Skin of body (tissue), 3 donors: ENCODE measurements at places on chromosomes 4 and X.

GRCh38 chr4:122156819-122157218, 4.7 kb downstream of the BLTP1 start:
- DNase-seq: no peak

GRCh38 chr4:59712470-59712869, 1487.7 kb upstream of the ADGRL3 start:
- no peak for DNase-seq

DNA sequence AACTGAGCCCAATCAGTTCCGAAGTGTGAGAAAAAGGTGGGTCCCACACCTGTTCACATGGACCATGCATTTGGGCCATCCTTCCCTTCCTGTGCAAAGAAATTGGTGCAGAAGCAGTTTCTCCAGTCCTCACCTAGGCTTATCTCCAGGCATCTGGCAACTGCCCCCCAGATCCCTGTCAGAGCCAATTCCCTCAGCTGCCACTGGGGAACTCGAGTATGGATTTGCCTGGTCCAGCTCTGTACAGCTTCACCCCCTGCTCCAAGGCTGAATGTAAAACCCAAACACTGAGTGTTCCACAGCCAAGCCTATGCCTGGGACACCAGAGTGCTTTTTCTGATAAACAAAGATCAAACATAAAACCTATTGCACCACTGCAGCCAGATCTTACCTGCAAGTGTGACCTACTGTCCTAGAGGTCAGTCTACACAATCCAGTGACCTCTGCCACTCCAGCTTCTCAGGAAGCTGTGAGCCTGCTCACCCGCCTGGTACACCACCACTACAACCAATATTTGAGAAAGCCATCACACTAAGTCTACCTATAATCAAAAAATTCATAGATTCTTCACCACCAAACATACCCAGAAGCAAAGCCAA, 136.4 kb downstream of the STPG2 start:
- DNase-seq: no peak

GRCh38 chr4:25760518-25761157, 102.2 kb downstream of the SEL1L3 start:
- DNase-seq: no peak

GRCh38 chr4:107275225-107275624, 239.1 kb upstream of the DKK2 start:
- no peak for DNase-seq

DNA sequence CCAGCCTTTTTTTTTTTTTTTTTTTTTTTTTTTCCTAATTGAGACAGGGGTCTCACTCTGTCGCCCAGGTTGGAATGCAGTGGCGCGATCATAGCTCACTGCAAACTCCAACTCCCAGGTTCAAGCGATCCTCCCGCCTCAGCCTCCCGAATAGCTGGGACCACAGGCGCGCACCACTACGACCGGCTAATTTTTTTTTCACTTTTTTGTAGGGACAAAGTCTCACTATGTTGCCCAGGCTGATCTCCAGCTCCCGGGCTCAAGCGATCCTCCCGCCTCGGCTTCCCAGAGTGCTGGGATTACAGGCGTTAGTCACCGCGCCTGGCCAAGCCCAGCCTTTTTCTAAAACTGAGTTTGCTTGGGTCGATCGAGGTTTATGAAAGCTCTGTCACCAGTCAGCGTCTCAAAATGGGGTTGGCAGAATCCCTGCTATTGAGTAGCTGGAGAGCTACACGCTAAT, 1.3 kb upstream of the OTUD5 start:
- no peak for DNase-seq

GRCh38 chrX:129772796-129773431, 6.8 kb upstream of the SASH3 start:
- DNase-seq: no peak

GRCh38 chr4:6663596-6664393, 23.3 kb downstream of the MRFAP1 start:
- DNase-seq: no peak

- DNase-seq: no peak
Observed at GRCh38 chr4:165439981-165440380, 61.2 kb downstream of the CPE start.

GRCh38 chr4:112860830-112861690, 188.4 kb upstream of the ANK2 start:
- no peak for DNase-seq

DNA sequence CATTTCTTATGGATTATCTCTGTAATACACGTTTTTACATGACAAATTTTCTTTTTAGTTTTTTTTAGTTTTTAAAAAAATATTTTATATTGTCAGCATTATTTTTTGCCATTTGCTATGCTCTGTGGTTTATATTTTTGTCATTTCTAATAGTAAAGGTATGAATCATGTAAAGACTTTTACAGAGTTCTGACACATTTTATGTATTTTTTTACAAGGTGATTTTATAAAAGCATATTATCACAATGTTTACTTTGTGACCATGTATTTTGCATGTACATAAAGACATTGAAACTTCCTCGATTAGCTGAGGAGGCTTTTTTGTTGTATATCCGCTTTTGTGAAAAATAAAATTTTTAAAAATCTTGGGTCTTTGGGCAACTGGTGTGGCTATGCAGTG, 1705.1 kb downstream of the PCDH7 start:
- DNase-seq: no peak

GRCh38 chr4:122928930-122929329, 6.5 kb upstream of the NUDT6 start:
- DNase-seq: no peak

GRCh38 chr4:98485816-98486345, 172.5 kb downstream of the TSPAN5 start:
- DNase-seq: no peak

GRCh38 chrX:12802741-12803140, 11.5 kb downstream of the PRPS2 start:
- no peak for DNase-seq

GRCh38 chr4:185914583-185915199, 102.7 kb upstream of the SORBS2 start:
- DNase-seq: no peak

DNA sequence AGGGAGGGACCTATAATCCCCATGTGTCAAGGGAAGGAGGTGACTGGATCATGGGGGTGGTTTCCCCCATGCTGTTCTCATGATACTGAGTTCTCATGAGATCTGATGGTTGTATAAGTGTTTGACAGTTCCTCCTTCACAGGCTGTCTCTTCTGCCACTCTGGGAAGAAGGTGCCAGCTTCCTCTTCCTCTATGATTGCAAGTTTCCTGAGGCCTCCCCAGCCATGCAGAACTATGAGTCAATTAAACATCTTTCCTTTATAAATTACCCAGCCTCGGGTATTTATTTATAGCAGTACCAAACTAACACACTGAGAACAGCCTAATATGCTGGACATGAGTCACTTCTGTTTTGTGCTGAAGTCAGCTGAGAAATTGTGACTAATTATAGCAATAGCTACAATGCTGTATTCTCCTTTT, 656.9 kb upstream of the CPEB2 start:
- DNase-seq: no peak

GRCh38 chr4:10072420-10073017, 44.1 kb downstream of the WDR1 start:
- no peak for DNase-seq

DNA sequence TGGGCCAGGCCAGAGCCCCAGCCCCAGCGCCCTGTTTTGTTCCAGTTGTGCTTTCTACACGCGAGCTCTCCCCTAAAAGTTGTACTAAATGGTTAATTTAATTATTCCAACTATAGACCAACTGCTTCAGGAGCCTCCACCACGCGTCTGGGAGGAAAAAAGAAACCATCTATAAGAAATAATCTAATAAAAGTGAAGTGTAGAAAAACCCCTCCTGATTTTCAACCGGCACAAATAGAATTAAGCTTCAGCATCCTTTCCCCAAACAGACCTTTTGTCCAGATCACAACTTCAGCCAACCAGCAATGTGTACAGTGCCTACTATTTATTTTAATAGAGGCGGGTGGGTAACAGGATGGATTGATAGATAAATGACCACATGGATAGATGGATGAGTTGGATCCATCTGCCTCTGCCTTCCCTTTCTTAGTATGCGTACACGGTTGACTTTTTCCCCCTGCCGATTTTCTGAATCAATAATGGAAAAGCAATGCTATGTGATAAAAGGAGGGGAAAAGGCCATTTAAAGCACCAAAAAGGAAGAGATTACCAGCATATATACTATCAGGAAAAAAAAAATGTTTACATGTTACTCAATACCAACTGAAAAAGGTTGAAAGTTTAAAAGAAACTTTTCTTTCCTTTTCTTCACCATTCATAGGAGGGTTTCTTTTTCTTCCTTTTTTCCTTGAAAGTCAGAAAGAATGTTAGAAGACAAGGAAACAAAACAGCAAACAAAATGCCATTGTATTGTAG, 3.7 kb upstream of the PHOX2B start:
- DNase-seq: no peak

DNA sequence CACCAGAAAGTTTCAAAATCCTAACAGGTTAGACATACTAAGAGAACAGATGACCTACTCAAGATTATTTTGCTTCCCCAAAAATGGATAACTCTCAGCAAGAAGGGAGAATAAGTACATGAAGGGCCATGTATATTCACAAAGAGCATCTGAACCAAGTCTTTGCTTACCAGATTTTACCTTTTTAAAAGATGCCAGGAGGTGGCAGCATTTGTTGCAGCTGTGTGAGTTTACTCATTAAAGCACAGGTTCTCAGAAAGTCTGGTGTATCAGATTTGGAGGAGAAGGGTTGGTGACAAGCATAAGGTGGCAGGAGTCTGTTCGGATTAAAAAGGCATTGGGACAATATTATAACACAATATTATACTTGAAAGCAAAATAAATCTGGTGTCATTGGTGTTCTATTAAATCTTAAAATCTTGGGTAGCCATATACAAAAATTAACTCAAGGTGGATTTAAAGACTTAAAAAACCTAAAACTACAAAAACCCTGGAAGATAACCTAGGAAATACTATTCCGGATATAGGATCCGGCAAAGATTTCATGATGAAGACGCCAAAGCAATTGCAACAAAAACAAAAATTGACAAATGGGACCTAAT, 51.3 kb upstream of the NFKB1 start:
- DNase-seq: peak; percentile 20

DNA sequence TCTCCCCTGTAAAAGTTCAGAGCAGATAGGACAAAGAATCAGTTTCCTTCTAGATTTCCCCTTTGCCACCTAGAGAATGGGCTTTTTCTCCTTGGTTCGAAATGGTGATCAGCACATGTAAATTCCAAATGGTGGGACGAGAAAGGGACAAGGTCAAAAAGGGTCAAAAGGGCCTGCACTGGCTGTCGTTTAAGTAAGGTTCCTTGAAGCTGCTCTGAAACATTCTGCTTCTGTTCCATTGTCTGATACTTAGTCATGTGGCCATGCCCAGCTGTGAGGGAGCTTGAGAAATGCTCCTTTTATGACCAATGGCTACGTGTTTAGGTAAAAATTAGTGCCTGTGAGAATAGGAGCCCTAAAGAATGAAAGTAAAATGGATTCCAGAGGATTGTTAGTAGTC, 165.9 kb upstream of the CENPE start:
- DNase-seq: no peak

GRCh38 chr4:145557720-145558119, 61.5 kb upstream of the MMAA start:
- DNase-seq: peak; percentile 29

DNA sequence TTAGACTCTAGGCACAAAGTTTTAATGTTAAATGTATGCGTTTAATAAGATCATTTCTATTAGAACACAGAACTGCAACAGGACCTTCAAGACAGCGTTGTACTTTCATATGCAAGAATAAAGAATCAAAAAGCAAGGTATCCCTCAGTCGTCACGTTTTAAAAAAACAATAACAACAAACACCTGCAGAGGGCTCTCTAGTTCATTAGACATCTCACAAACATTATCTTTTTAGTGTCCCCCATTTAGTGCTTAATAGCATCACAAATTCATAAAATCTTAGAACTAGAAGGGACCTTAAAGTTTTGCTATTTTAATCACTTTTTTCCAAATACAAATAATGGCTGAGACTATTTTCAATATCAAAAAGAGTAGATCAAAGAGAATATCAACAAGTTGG, 236.6 kb downstream of the DCHS2 start:
- no peak for DNase-seq

DNA sequence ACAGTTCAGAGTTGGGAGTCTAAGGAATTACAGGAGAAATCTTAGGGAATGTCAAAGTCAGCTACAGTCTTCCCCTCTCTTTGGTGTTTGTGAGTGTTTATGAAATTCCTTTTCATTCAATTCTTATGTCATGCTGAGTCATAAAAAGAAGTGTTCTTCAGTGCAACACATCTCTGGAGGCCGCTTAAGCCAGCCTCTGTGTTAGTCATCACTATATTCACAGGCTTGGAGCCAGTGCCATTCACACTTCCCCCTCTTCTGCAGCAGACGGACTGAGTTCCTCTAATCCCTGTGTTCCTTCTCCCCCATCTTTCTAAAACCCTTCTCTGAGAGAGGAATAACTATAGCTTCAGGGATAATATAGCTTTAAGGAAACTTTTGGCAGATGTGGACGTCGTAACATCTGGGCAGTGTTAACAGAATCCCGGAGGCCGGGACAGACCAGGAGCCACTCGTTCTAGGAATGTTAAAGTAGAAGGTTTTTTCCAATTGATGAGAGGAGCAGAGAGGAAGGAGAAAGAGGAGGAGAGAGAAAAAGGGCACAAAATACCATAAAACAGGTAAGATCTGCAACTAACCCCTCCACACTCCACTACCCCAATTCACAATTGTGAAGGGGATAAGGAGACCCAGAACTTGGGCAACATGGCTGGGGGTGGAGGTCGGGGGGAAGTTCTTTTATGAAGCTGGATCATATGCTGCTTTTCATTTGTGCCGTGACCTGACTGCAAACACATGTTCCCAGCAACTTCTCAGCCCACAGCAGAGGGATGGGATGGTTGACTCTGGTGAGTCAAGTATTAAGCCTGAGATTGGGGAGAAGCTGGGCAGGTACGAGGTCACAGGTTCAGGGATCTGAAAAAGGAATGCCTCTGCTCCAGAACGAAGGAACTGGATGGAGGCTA, at the start of gene SRPX2:
Gene SRPX2, plus strand, starts transcription at position 244 of the 905 bp plus-strand sequence. CDS start 2,124 bp downstream, outside the sequence.
- DNase-seq: peak; percentile 77

DNA sequence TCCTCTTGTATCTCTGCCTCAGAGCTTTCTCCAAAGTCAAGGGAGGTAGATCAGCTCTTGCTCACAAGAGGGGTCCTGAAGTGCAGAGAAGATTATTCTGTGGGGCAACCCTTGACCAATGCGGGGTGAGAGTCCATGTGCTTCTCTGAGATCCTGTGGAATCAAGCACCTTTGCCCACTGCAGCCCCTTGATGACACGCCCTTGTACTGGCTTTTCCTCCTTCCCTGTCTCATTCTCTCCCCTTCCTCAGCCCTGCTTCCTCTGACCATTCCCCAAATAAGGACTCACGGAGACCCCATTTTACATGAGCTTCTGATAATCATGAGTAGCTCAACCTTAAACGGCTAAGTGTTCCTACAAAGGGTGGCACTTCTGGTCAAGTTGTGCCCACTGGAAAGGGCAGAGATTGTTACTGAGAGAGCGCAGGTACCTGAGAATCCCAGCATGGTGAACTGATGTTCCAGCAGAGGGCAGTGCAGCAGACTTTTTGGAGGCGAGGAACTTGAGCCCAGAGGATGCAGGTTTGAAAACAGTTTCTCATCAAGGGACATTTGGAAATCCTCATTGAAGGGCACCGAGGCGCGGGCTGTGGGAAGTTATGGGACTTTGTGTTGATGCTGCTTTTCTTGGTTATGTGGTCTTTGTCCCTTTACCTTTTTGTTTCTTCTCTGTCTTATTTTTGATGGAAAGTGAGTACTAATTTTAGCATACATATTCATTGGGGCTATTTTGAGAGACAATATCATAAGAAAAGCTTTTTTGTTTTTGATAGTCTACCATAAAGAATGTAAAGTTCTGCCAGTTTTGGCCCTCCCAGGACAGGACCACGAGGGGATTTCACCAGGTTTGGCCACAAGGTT, 201.3 kb downstream of the RBM46 start:
- no peak for DNase-seq

- DNase-seq: no peak
Observed at GRCh38 chr4:171759274-171759673, 53.9 kb upstream of the GALNTL6 start.

- peak; percentile 0 for DNase-seq
Observed at GRCh38 chrX:47831788-47832187, 4.9 kb upstream of the ZNF81 start.
